ENCODE measurements at places on chromosomes 13 and 19. TPM values are rescaled to one million over a fixed set of nuclear protein-coding genes. Genes with fewer than 3 reads are reported as not detected.

GRCh38 chr13:76725211-76725610 is 161.0 kb downstream of the KCTD12 start:
- DNase-seq, result no peak

GRCh38 chr13:23729531-23729930 is 159.3 kb downstream of the TNFRSF19 start:
- DNase-seq, result no peak

DNA sequence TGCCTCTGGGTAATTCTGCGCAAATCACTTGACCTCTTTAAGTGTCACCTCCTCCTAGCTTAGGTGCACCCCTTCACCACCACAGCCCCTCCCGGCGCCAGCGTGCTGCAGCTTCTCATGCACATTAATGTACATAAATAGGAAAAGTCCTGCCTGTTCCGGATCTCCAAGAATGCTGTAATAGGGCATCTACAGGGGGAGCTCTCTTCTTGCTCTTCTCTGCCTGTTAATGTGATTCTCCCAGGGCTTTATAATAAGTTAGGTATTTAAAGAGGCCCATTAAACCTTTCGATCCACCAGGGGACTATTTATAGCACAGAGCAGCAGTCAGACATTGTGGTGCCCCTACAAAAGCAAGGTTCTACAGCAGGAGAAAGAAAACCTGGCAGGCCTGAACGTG is 35.3 kb downstream of the SOX1 start:
- DNase-seq, result no peak

DNA sequence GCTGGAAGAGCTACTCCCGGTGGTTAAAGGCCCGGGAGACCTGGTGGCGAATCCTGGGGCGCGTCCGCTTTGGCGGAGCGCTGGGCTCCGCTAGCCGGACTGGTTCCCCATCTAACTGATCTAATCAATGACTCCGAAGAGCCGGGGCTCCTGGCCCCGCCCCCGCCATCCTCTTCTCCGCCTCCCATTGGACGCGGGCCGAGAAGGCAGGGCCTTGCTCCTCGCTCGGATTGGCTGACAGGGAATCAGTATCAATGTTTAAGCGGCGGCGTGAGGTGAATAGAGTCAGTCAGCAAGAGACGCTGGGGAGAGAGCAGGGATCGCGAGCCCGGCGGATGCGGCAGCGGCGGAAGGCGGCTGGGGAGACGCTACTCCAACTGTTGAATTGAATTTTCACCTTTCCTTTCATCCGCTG is 1.7 kb upstream of the PCDH17 start:
- DNase-seq, result no peak

GRCh38 chr13:35871561-35871960 is 259.6 kb downstream of the DCLK1 start:
- DNase-seq, result no peak

Gene ZNF574
- polyA plus RNA-seq, result 20.2 TPM
